Activated naive CD4-positive, alpha-beta T cell treated with Interleukin-2 at 50 U/mL for 16 hours (primary cell): ENCODE measurements at places on chromosomes 13 and 19.
A peak's percentile ranks its signal among the peaks of the same experiment; 100 is the strongest.

DNA sequence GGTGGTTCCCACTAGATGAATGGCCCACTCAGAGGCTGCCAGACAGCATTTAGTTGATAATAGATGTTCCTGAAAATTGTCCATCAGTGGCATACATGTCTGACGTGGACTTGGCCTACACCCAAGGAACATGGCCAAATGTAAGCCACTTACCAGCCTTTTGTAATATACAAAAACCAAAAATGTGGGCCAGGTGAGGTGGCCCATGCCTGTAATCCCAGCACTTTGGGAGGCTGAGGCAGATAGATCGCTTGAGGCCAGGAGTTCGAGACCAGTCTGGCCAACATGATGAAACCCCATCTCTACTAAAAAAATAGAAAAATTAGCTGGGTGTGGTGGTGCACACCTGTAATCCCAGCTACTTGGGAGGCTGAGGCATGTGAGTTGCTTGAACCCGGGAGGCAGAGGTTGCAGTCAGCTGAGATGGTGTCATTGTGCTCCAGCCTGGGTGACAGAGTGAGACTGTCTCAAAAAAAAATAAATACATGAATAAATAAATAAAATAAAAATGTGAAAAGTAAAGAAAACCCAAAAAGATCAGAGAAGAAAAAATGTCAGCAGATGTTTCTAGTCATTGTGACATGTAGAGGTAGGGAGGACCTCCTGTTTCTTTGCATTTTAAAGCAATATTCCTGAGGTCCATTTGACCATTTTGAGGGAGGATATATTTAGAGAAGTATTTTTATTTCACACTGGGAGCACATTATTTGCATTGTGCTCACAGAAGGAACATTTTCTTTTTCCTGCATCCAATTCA is 7.1 kb upstream of the WTIP start:
- no peak for DNase-seq

- DNase-seq, result no peak
Measured at GRCh38 chr19:16361926-16362325, 37.3 kb downstream of the KLF2 start.

DNA sequence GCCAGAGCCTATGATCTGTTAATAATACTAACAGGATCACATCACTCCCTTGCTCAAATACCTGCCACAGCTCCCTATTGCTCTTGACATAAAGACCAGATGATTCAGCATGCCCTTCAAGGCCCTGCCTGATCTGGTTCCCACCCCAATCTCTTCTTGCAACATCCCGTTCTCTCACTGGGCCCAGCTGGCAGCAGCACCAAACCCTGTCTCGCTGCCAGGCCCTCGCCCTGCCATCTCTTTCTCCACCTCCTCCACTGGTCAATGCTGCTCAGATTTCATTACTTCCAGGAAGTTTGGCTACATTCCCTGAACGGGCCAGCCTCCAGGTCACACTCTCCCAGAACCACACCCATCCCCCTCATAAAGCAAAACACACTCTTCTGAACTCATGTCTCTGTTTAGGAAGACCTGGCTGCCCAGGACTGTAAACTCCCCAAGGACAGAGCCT is 8.6 kb upstream of the BCAT2 start:
- DNase-seq, result no peak

DNA sequence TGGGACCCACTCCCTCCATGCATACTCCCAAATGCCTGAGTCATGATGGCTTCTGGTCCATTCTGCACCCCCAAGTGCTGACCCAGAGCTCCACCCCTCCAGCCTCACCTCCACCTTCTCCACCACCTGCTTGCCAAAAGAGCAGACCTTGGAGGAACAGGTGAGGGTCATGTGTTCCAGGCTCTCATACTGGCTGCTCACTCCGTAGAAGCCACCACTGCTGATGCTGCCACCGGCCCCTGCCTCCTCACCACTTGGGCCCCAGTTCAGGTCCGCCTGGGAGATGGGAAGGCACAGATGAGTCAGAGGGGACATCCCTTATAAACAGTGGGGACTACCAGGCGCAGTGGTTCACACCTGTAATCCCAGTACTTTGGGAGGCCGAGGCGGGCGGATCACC is 7.9 kb downstream of the CD37 start:
- no peak for DNase-seq

DNA sequence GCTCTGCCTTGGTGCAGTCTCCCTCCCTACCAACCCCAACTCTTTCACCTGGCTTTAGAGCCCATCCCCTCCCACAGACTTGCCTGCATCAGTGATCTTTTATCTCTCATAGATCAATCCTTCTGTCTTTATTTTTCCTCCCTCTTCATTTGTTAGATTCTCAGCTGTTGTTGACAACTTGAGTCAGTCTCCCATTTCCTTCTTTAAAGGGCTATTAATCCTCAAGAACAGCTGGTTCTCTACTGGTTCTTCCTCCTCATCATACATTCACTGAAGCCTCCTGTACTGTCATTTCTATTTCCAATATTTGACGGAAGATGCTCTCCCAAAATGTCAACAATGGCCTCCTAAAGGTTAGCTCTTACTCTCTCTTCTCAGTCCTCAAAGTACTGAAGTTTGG is 408.2 kb downstream of the TBC1D4 start:
- DNase-seq, result no peak

DNA sequence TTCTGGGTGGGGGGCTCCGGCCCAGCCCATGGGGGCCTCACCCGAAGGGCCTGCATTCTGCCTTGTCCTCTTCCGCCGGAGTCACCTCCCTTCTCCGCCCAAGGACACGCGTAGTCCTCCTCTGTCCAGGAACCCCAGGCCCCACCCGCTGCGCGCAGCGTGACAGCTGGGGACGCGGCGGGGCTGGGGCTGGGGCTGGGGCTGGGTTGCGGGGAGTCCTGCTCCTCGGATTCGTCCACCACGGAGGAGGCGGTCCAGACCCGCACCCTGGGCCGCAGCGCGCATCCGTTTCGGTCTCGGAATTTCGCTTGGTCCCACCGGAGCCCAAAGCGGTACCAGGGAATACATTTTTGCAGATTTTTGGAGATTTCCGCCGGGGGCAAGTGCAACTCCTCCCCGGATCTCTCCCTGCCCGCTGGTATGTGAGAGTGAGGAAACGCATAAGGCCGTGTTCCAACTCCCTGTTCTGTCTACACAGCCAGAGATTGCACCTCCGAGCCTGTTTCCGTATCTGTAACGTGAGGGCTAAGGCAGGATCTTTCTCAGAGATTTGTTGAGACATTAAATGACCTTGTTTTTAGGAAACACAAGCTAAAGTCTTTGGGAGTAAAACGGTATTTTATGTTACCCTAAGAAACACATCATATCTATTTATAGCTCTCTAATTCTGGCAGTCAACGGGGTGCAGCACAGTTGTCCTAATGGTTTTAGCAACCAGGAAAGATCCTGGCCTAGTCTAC is at the start of gene COX7A1:
COX7A1 (minus strand) TSS at position 96 of the 740 bp plus-strand sequence; CDS start at position 56, 40 bp downstream.
- DNase-seq, result no peak

DNA sequence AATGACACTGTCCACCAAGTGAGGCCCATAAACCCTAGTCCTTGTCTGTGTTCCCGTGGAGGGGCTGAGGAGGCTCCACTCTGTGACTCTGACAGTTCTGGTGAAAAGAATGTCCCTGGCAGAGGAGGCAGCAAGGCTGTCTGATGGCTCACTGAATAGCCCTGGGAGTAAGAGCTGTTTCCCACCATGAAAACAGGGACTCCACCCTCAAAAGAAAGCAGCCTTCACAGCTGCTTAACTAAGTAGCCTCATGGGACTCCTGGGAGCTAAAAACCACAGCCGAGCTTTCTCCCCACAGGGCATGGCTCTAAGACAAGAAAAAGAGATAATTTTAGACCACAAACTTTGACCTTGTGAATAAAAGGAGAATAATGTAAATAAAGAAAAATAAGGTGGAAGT is 135.1 kb upstream of the FRY start:
- DNase-seq, result no peak

GRCh38 chr13:51152701-51153100 is 41.6 kb upstream of the C13orf42 start:
- no peak for DNase-seq

- DNase-seq, result no peak
Measured at GRCh38 chr13:99865420-99865930, 106.1 kb downstream of the ZIC5 start.

DNA sequence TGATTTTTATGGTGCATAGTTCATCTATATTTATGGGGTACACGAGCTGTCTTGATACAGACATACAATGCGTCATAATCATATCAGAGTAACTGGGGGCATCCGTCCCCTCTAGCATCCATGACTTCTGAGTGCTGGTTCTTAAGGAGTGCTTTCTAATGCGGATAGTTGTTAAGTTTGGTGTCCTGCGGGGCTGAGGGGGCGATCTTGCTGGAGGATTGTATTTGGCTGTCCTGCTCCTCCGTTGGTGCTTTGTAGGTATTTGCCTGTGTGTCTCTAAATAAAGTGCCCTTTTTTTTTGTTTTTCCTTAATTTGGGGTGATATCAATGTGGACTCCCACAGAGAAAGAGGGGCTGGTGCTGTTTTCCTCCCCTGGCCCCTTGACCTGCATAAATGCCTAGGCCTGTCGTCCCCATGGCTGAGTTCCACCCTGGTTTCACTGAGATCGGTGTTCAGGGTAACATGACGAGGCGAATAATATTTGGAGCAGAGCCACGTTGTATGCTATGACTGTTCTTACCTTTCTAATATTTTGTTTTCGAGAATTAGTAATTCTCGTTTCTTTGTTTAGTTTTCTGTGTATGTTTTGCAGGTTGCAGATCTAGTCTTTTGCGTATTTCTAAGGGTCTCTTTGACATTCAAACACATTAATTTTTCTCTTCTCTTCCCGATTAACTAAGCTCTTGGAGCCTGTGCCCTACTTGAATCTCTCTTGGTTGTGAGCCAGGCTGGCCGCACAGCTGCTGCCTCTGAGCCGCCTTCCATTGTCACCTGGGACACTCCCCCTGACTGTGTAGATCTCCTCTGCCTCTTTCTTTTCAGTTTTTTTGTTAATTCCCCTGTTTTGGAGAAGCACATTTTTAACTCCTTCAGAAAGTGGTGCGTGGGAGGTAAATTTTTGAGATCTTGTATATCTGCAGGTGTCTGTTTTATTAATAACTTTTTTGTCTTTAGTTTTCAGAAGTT is 100.3 kb downstream of the ARHGEF7 start:
- no peak for DNase-seq

- no peak for DNase-seq
Measured at GRCh38 chr19:40216013-40216776, 2.0 kb downstream of the TTC9B start.

DNA sequence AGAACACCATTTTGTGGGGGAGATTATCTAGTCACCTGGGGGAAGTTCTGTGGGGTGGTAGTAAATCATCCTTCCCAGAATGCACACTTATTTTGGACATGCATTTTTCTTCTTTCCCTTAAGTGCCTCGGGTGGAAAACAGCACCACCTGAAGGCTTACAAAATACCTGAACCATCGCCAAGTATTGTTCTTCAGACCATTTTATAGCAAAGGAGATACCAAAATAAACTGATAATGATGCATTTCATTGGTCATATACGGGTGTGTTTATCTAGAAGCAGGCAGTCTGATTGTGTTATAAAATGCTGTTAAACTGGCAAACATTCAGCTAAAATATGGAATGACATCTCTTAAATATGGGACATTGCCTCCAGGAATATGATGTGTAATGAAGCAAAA is 1034.7 kb downstream of the SLITRK1 start:
- DNase-seq, result no peak

GRCh38 chr13:109381546-109382180 is 404.7 kb downstream of the IRS2 start:
- DNase-seq, result no peak

DNA sequence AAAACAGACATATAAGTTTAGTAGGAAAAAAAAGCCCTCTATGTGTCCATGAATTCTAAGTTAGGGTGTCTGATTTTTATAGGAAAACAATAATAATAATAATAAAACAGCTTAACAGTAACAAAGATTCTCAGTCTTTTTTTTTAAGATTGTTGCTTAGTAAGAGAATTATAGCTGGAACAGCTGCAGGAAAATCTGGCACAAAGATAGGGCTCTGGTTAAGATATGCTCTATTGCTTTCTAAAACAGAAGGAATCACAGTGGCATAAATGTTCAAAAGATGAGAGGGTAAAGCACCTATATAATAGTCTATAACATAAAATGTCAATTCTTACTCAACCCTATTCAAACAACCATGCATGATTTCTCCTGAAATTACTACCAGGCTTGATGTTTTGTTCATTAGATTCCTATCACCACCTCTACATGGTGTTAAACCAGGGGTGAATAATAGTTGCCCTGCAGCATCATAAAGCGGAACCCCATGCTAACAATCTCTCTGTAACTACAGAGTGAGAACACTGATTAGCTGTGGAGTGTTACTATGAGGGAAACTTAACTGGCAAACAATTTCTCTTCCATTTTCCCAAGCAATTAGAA is 541.4 kb upstream of the MIR17HG start:
- no peak for DNase-seq

DNA sequence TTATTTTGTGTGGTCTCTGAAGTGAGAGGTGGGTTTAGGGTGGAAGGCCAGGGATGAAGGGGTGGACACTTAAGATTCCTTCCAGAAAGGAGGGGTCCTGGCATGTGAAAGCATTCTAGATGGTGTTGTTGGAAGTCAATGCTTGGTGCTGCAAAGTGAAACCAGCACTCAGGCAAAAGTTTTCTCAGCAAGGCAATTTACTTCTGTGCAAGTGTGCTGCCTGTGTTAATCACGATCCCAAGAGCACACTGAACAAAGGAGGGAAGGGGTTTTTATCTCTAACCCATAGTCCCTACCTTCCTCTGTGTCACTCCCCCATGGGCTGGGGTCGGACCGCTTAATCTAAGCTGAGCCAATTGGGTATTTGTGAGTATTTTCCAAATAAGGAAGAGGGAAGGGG is 1.3 kb downstream of the ZNF134 start:
- no peak for DNase-seq

DNA sequence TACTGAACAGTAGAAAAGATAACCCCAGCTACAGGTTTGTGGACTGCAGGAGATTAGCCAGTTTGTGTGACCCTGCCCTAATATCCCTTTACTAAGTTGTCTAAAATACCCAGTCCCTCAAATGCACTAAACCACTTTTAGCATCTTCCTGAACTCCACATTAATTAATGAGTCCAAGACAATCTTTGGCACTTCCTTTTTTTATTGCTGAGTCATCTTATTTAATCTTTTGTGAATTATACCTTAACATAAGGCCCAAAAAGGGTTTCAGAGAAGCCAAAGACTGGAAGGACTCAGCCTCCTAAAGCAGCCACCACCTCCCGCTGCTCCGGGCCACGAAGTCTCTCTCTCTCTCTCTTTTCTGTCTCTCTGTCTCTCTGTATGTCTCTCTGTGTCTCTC is 48.8 kb upstream of the PDCD5 start:
- DNase-seq, result no peak

GRCh38 chr19:51729781-51730180 is 6.0 kb upstream of the HAS1 start:
- no peak for DNase-seq

DNA sequence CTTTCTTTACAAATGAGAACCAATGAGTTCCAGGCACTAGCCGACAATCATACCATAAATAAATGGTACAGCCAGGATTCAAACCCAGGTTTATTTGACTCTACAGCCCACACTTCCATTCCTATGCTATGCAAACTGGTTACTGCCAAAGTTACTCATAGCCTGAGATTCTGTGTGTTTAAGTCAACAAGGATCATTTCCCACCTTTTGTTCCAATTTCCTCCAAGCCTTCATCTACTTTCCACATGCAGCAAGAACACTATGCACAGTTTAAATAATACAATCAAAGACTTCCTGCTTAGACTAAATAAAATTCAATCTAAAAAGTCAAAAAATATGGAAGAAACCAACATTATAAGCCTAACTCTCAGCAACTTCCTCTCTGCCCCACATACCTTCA is 59.2 kb upstream of the KLF12 start:
- DNase-seq, result no peak

GRCh38 chr13:31131470-31131961 is 30.2 kb downstream of the HSPH1 start:
- DNase-seq, result no peak

- peak; percentile 45 for DNase-seq
Measured at GRCh38 chr13:40662866-40663265, 3.6 kb downstream of the FOXO1 start.
